ENCODE measurements at places on chromosomes 7 and 10.

DNA sequence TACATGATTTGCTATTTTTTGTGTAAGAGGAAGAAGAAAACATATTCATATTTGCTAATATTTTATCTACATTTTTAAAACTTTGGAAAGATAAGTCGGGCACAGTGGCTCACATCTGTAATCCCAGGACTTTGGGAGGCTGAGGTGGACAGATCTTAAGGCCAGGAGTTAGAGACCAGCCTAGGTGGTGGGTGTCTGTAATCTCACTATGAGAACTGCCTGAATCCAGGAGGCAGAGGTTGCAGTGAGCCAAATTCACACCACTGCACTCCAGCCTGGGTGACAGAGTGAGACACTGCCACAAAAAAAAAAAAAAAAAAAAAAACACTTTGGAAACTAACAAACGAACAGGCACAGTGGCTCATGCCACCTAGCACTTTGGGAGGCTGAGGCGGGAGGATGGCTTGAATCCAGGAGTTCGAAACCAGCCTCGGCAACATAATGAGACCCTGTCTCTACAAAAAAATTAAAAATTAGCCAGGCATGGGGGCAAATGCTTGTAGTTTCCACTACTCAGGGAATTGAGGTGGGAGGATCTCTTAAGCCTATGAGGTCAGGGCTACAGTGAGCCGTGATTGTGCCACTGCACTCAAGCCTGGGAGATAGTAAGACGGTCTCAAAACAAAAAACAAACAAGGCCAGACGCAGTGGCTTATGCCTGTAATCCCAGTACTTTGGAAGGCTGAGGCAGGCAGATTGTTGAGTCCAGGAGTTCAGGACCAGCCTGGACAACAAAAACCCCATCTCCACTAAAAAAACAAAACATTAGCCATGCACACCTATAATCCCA is 25.6 kb downstream of the HERC4 start:
- DNase-seq = no peak

DNA sequence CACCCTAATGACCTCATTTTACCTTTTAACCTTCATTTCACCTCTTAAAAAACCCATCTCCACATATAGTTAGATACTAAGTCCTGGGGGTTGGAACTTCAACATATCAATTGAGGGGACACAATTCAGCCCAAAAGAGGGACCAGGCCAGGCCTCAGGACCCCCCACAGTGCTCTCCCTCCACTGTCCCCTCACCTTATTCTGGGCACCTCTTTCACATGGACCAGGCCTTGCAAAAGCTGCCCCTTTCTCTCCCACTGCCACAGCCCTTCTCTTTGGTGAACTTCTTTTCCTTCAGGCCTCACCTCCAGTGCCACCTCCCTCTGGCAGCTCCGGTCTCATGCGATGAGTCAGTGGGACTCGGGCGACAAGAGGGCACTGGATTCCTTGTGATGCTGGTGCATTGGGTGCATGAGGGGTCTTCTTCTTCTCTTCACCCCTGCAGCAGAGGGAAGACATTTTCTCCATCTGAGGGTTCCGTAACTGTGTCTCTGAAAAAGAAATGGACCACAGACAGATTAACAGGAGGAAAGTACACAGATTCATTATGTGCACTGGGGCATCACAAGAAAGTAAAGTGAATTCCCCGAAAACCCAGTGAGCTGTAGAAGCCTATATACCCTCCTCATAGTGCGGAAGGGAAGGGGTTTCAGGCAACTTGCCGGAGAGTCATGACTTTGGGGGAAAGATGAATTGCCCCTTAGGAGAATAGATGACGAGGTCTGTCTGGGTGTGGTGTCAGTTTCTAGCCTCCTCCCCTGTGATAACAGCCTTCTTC is 288.7 kb upstream of the IGFBP3 start:
- DNase-seq = no peak

DNA sequence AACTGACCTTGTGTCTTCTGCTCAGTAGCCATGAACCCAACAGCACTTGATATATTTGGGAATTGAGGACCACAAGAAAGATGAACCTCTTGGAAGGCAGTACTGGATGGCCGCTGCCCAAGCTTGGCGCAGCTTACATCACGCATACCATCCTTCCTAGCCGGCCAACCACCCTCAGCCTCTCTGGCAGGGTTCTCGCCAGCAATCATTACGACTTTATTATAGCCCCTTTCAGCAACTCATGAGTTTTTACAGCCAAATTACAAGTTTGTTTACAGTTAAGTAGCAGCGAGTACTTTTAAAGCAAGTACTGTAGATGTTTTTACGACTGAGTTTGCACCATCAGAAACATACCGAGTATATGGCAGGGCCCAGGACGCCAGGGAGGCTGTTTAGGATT is 769.1 kb downstream of the SUGCT start:
- no peak for DNase-seq

DNA sequence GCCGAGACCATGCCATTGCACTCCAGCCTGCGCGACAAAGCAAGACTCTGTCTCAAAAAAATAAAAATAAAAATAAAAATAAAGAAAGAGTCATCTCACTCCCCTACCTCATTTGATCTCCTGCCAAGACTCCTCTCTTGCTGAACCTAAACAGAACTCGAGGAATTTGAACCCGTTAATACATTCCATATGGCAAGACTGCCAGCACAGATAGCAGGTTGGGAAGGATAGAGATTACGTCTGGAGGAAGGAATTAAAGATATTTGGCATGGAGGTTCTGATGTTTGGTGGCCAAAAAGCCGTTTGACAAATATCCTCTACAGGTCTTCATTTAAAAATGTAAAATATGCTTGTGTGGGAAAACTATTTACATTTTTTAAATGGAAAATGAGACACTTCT is 549.6 kb downstream of the HTR7 start:
- DNase-seq = no peak

DNA sequence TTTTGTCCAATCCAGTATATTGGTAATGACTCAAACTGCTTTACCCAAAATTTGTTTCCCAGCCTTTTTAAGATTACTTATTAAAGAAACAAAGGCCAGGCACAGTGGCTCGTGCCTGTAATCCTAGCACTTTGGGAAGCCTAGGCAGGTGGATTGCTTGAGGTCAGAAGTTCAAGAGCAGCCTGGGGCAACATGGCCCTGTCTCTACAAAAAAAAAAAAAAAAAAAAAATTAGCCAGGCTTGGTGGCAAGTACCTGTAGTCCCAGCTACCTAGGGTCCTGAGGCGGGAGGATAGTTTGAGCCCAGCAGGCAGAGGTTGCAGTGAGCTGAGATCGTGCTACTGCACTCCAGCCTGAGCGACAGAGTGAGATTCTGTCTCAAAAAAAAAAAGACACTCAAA is 7.0 kb upstream of the ARHGAP12 start:
- DNase-seq = no peak

DNA sequence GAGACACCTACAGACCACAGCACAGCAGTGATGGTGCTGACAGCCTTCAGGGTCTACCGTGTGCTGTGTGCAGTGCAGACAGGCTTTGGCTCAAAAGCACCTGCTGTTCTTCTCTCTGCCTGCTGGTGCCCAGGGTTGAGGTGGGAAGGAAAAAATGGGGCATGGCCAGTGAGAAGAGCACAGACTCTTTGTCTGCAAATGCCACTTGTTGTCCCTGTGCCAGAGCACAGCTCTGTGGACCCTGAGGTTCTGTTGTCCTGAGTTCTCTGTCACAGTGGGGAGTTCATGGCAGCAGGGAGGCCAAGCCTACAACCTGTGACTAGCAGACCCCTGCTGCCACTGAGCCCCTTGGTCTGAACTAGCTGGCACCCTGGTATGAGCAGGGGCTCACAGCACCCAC is 376.7 kb downstream of the GLRX3 start:
- no peak for DNase-seq

GRCh38 chr7:37831244-37831643 is 17.2 kb upstream of the NME8 start:
- peak; percentile 12 for DNase-seq

- DNase-seq = peak; percentile 45
Measured at GRCh38 chr10:30980951-30981616, 50.6 kb downstream of the ZNF438 start.

DNA sequence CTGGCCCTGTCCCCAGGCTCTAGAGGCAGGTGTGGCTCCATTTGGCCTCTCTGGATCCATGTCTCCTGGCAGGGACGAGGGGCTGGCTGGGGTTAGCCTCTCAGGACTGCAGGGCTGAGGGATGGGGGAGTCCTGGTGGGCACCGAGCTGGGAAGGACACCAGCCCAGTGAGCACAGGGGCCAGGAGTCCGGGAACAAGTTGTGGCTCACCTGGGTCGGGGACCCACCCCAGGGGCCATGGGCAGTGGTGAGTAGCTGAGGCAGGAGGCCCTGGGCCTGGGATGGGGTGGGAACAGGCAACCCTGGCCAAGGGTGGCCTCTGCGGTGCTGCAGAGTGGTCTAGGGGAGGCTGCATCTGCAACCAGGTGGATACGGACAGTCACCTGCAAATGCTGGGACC is 24.1 kb downstream of the ANTXRL start:
- DNase-seq = no peak

GRCh38 chr10:71302874-71303568 is 16.0 kb upstream of the SLC29A3 start:
- DNase-seq = peak; percentile 72

- DNase-seq = no peak
Measured at GRCh38 chr7:30652132-30652531, 30.1 kb downstream of the CRHR2 start.

DNA sequence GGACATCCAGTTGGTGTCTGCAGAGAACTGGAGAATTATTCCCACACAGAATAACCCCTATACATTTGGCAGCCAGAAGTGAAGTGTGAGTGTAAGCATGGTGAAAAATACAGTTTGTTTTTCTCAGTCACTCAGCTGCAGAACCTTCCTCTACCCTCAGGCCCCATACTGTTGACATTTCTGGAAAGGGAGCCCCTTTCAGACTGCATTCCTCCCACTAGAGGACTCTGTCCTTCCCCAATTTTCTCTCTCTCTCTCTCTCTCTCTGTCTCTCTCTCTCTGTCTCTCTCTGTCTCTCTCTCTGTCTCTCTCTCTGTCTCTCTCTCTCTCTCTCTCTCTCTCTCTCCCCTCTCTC is 86.8 kb upstream of the STEAP1B start:
- DNase-seq = no peak

DNA sequence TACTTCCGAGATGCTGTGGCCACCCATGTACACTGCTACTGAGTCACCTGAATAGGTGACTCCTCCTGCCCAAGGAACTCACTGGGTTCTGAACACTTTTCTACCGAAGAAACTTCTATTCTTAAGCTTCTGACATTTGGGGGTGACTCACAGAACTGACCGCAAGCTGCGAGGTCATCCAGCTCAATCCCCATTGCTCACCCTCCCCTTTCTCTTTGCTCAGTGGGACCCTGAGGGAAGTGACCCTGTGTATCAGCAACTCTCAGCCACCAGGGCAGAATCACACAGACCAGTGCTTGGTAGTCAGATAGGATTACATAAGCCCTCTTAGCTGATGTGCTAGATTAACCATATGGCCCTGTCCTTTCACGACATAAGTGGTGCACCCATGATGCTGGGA is 46.3 kb downstream of the INSYN2A start:
- no peak for DNase-seq

DNA sequence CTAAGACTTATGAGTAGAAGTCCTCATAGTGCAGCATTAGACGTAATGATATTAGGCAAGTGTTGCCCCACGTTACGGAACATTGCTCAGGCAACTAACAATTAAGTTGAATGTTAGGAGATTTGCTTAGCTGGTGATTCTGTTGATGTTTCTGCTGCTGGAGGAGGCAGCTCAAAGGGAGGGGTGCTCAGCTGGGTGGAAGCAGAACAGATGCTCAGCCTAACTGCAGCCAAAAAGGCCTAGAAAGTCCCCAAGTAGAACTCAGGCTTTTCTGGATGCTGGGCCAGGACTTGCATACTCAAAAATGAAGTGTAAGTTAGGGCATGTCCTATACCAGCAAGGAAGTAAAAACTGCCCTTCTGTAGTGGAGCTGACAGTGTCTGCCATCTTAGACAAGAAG is 201.4 kb downstream of the ADRA2A start:
- DNase-seq = no peak

DNA sequence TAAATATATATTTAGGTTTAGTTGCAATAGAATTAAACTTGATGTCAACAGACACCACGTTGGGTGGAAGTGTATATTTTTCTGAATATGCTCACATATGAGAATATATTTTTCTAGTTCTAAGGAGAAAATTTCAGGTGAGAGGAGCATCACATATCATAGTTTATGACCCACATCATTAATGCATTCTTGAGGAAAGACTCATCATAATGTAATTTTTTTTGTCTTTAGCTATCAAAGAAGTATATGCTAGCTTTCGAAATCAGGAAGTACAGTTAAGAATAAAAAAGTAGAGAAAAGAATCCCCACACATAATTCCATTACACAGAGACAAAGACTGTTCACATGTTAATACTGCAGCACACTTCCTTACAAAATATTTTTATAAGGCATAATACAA is 30.4 kb downstream of the A1CF start:
- no peak for DNase-seq

GRCh38 chr10:24897326-24897926 is 55.0 kb downstream of the PRTFDC1 start:
- DNase-seq = no peak

DNA sequence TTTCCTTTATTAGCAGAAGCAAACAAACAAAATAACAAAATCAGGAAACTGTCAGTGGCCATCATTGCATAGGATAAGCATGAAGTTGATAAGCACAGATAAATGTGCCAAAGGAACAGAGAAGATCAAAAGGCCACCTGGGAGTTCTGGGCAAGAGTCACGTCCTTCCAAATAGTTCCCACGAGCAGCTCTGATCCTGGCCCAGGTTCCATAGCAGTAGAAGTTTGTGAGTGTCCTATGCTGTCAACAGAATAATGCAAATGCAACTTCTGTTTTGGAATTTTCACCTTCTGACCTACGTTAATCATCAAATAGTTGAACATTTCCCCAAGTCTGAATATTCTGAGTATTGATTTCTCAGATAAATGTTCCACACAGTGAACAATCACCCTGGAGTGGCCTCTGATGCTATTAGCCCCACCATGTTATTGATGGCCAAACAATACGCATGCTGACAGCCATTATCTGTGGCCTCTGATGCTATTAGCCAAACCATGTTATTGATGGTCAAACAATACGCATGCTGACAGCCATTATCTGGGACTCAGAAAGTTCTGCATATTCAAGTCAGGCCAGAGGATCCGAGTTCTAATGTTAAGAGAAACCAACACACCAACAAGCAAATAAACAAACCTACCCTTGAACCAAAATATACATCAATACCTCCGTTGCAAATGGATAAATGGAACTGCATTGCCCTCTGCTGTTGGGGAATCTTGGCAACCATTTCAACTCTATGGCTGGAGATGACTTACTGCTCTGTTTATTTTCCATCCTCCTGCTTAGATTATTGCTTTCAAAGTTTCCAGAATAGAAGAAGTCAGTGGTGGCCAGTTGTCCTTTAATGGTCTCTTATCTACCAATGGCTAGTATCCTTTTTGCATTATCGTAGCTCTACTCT is 63.3 kb downstream of the MRC1 start:
- no peak for DNase-seq

DNA sequence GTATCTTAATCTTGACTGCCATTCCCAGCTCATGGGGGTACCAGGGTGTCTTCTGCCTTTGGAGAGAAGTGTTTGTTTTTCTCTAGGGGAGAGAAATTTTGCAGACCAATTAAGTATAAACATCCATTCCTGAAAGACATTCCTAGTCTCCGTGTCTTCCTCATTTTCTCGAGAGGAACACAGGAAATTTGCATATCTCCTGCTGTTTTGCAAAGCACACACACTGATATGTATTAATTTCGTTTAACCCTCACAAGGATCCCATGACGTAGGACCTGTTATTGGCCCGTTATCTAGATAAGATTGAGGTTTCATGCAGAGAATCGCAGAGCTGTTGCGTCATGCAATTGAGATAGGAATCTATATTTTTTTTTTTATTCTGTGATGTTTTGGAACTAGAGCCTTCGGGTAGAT is 944 bp downstream of the RHBDD2 start:
- DNase-seq = peak; percentile 43
